ENCODE measurements at places on chromosomes 1 and 21.

DNA sequence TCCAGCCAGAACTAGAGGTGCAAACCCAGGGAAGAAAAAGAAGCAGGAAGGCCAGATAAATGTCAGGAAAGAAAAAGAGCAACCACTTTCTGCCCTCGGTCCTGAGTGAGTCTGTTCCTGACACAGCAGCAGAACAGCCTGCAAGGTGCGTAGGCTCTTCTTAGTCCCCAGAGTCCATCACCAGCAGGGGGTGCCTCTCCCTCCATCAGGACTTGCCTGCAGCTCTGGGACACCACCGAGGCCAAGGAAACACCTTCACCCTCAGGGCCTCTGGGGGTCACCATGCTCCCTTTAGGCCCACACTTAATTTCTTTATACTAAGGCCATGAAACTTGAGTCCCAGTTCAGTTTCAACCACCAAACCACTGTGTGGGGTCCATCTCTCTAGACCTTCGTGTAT, 43.7 kb upstream of the NFASC start:
- no peak for DNase-seq

- DNase-seq: no peak
These were observed 13.2 kb downstream of the CASP9 start for GRCh38 chr1:15510611-15511405.

GRCh38 chr1:181675091-181675917, 192.0 kb downstream of the CACNA1E start:
- no peak for DNase-seq

GRCh38 chr21:29219165-29219770, 79.5 kb upstream of the BACH1 start:
- DNase-seq: no peak

DNA sequence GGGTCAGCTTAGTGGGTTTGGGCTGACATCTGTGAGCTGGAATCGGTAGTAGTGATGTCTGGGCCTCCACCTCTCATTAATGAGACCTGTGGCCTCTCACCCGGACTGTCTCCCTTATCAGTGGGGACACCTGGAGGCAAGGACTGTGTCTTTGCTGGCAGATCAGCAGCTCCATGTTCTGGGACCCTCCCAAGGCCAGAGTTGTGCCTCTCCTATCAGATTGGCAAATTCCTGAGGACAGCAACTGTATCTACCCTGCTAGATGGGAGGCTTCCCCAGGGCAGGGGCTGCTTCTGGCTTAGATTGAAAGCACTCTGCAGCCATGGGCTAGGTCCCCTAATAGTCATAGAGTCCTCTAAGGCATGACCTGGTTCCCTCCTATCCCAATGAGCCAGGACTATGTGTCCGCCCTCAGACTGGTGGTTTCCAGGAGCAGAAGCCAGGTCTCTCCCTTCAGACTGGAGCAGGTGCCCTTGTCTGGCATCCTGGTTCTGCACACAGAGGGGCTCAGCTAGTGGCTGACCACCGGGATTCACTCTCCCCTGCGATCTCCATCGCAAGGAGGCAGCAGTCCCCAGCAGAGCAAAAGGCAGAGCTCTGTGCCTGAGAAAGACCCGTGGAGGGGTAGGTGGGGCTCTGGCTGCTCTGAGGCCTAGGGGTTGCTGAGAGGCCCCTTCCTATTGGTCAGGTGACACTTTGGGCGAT, 5.8 kb downstream of the DRAXIN start:
- DNase-seq: no peak

GRCh38 chr1:26218906-26219494, 15.0 kb upstream of the CEP85 start:
- no peak for DNase-seq

DNA sequence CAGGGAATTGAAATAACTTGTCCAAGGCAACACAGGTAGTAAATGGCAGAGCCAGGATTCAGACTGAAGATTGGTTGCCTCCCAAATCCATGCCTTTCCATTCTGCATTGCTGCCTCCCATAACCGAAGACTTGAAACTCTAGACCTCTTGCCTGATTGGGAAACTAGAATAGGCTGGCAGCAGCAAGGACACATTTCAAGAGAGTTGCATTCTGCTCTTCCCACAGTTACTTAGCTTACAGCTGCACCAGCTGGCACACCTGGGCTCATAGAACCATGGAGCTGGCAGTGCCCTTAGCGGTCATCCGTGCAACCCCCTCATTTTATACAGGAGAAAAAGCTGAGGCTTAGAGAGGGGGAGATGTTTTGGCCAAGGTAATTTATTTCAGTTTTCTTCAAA, 8.0 kb downstream of the TRNAU1AP start:
- no peak for DNase-seq

DNA sequence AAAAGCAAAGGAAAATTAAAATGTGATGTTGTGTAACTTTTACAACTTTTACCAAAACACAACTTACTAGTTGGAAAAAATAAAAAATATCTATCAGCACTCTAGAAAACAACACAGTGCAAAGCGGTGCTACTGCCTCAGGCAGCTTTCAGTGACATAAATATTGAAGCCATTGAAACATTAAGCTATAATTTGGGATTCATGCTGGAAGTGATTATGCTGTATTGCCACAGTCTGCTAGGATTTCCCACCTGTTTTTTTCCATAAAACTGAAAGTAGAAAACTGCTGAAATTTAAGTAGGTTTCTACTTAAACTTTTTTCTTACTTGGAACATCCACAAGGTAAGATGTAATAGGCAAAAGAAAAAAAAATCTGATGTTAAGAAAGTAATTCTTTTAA, 674.4 kb downstream of the KCNT2 start:
- no peak for DNase-seq

- peak; percentile 97 for DNase-seq
These were observed at the start of the genes CLCN6 and MTHFR for GRCh38 chr1:11805422-11806306. Gene CLCN6 (plus strand): TSS chr1:11806191. CDS start chr1:11806263, 72 bp downstream. Gene MTHFR (minus strand): TSS chr1:11805964. CDS start chr1:11803116, 2,848 bp downstream.

GRCh38 chr1:204275695-204276370, 62.0 kb upstream of the GOLT1A start:
- no peak for DNase-seq

DNA sequence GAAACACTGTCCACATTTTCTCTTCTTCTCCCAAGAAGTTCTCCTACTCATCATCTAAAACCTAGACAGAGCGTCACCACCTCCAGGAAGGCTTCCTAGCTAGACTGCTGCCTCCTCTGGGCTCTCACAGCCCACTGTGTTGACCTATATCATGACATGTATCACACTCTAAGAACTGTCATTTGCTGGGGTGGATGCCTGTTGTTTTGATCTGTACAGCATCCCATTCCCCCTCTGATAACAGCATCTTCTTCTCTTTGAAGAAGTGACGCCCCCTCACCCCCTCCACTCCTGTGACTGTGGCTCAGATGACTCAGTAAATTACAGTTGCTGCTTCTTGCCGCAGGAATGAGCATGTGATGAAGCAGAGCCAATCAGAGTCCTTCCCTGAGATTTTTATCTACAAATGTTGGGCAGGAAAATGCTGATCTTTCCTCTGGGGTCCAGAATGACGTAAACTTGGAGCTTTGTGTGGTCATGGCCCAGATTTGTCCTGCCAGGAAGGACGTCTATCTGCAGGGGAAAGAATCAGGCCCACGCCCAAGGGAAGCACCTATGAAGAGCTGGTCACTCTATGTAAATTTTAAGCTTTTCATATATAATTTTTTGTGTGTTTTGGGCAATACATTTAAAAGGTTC, 28.0 kb upstream of the FOXO6 start:
- peak; percentile 55 for DNase-seq

DNA sequence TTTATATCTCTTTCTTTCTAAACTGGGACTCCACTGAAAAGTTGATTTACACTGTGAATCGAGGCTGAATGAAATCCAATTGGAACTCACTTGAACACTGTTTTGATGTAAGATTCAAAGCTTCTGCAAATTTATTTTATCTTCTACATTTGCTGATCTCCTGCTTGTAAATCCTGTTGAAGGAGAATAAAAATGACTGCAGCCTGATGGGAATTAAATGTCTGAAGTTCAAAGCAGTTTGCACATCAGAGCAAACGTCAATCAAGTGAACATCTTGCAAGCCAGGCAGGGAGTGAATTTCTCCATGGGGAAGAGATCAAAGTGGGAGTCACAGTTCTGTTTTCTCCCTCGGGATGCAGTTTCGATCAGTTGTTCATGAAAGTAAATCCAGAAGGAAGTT, 127.2 kb downstream of the CACHD1 start:
- no peak for DNase-seq

DNA sequence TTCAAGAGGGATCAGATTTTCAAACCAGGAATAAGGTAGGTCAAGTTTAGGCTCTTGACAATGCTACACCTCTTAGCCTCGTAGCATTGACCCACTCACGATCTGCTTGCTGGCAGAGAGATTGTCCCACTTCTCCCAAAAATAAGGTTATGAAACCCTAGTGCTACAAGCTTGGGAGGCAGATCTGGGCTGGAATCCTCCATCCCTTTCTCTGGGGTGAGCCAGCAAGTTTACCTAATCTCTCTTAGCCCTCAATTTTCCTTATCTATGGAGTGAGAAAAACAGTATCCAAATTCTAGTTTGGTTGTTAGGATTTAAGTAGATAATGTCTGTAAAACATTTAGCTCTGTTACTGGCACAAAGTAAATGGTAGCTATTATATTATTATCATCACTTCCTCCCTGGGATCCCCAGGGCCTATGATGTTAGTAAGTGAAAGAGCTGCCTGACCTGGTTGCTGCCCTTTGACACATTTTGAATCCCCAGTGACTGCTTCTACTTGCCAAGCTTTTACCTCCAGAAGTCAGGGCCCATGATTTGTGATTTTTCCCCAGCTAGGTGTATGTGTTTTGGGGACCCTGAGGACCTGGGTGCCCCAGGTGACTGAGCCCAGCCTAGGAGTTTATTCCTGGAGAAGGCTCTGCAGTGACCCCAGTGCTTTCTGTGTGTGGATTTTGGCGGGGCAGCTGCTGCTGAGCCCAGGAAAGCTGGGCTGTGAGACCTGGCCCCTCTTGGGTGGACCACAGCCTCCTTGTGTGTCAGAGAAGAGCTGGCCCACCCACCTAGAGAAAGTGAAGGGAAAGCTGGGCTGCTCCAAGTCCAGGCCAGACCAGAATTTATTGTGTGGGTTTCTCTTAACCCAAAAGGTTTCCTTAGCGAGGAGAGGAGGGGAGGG, 48.2 kb upstream of the VANGL1 start:
- DNase-seq: no peak

DNA sequence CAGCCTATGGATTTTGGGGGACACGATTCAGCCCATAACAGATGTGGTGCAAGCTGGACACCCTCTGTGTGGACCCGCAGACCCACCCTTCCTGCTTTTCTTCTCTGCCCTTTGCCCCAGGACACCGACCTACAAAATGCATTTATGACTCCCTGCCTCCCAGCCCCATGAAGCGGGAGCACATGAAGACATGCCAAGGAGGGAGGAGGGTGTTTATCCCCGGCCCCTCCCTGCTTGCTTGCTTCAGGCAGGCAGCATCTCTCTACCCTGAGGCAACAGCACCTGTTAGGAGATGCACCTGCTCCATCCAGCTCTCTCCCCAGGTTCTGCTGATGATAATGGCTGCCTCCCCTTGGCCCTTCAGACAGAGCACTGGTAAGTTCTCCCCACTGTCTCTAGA, 187.5 kb downstream of the PSMG1 start:
- DNase-seq: no peak

DNA sequence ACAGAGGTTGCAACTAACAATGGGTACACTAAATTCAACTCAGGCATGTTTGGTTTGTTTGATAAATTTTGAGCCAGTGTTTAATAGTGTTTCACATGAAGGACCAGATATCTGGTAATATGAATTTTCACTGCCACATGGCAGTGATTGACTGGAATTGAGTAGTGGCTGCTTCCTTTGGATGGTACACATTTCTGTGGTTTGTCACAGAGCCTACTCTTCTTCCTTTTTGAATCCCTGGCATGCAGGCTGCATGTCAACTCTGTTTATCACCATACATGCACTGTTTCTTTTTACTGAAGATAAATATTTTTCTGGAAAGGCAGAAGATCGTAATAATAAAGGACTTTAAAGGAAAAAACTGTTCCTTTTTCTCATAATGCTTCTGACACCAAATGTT, 35.5 kb downstream of the SDCCAG8 start:
- no peak for DNase-seq

DNA sequence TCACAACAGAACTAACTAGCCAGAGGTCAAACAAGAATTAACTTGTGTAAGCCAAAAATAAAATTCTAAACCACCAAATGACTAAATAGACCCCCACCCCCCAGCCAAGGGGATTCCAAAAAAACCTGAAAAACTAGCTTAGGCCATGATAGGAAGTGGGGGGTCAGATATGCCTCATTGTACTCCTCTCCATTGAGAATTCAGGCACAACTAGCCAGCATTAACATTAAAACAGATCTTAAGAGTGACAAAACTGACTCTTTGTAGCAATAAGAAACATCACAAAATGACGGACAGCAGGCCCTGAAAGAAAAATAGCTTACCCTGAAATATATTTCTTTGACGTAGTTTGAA, 103.0 kb upstream of the ETV3 start:
- DNase-seq: no peak

DNA sequence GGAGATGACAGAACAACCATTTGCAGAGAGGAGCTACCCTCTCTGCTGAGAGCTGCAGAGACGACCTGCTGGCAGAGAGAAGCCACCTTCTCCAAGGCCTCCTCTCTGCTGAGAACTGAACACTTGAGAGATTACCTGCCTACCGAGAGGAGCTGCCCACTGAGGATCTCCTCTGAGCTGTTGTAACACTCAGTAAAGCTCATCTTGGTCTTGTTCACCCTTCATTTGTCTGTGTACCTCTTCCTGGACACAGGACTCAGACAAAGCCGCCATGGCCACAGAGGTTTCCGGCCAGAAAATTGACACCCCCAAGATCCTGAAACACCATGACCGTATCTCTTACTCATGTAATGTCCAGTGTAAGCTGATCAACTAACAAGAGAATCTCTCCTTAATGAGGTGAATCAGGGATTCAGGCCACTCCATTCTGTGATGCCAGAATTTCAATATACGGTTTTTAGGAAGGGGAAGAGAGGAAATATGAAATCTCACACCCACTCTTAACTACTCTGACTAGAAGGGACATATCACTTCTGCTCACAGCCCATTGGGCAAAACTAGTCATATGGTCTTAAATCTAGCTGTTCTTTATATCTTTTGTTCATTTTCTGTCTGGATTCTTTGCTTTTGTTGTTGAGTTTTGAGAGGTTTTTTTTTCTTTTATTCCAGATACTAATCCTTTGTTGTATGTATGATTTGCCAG, 83.8 kb downstream of the RHOU start:
- DNase-seq: no peak

DNA sequence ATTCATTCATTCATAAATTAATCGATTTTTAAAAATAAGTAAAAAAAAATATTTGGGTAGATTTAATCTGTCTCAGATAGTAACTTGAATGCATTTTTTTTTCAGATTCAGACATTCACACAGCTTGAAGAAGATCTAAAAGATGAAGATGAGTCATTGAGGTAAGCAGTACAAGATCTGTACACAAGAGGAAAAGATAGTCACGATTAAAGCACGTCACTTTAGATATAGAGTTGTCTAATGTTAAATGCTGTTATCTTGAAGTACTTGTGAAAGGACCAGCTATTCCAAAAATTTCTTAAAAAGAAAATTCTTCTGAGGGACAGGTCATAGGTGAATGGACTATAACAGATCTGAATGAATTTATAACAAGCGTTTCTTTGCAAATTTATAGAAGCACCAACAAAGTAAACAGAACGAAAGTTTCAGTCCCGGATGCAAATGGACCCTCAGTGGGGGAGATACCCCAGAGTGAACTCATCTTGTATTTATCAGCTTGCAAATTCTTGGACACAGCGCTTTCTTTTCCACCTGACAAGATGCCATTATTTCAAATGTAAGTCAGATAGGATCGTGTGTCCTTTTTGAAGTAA, 31.2 kb upstream of the MORC3 start:
- DNase-seq: no peak

Measured in stimulated activated CD4-positive, alpha-beta T cell treated with anti-CD3 and anti-CD28 coated beads, Interleukin-4, amount 100 ng/mL, for 4 hours (primary cell).